ENCODE measurements at places on chromosomes 7 and 10.
A peak's percentile ranks its signal among the peaks of the same experiment; 100 is the strongest.

DNA sequence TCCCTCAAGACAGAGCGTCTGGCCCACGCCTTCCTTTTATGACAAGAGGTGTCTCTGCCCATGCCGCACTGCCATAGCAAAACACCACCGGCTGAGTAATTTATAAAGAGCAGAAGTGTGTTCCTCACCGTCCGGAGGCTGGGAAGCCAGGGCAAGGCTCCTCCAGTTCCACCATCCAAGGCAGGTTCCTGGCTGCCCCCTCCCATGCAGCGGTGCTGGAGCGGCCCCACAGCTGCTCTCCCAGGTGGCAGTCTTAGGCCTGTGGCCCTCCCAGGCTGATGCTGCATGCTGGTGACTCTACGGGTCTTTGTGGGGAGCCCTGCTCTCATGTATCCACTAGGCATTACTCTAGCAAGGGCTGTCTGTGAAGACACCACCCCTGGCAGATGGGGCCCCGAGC is 113.1 kb downstream of the TCERG1L start:
- no peak for DNase-seq

- no peak for DNase-seq
Measured at GRCh38 chr10:125606414-125607010, 76.5 kb downstream of the TEX36 start.

GRCh38 chr10:17236468-17237148 is 8.6 kb downstream of the VIM start:
- peak; percentile 29 for DNase-seq

GRCh38 chr7:122383934-122384333 is 79.4 kb upstream of the FEZF1 start:
- DNase-seq = no peak

DNA sequence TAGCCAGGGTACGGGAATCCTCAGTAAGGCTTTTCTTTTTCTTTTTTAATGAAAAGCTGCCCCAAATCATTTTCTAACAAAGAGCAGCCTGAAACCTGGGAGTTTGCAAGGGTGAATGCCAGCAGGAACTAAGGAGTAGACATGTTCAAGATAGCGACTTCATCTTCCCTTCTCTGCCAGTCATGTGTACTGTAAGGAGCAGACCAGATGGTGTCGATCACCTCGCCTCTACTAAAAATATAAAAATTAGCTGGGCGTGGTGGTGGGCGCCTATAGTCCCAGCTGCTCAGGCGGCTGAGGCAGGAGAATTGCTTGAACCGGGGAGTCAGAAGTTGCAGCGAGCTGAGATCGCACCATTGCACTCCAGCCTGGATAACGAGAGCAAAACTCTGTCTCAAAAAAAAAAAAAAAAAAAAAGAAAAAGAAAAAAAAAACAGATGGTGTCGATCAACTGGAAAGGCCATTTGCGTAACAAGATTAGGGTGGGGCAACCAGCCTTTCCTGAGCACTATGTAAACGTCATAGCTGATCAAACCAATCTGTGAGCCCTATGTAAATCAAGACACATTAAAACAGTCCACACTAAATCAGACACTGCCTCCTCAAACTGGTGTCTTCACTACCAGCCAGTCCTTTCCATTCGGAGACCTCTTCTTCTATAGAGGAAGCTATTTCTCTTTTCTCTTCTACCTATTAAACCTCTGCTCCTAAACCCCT is 33.8 kb downstream of the NOLC1 start:
- DNase-seq = no peak

DNA sequence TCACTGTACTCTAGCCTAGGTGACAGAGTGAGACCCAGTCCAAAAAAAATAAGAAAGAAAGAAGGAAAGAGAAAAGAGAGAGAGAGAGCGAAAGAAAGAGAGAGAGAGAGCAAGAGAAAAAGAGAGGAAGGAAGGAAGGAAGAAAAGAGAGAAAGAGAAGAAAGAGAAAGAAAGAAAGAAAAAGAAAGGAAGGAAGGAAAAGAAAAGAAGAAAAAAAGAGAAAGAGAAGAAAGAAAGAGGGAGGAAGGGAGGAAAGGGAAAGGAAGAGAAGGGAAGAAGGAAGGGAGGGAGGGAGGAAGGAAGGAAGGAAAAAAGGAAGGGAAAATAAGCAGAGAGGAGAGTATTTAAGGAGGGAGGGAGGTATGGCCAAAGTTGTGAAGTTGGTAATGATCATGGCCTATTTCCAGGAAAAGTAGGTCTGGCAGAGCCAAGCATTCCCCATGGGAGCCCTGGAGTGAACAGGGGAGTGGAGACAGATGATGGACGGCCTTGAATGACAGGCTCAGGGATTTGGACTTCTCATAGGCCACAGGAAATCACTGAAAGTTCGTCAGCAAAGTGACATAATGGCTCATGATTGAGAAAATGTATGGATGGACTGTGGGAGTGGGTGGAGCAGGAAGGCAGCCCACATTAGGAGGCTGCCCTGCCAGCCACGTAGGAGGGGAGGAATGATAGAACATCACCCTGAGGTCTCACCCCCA is 44.8 kb upstream of the CUX1 start:
- DNase-seq = peak; percentile 53

GRCh38 chr7:100543586-100543985 is 4.6 kb downstream of the AGFG2 start:
- no peak for DNase-seq

DNA sequence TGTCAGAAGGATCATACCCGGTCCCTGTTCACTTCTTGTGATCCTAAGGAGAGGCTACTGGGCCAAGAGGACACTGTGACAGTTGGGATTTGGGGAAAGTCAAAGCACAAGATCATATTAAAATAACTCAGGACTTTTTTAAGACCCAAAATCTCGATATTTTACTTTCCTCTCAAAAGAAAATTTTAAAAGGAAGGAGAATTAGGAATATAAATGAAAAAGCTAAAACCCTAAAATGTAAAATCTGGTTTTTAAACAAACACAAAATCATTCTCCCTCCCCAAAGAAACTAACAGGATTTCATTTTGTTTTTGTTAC is 36.4 kb downstream of the ALOX5 start:
- DNase-seq = no peak

DNA sequence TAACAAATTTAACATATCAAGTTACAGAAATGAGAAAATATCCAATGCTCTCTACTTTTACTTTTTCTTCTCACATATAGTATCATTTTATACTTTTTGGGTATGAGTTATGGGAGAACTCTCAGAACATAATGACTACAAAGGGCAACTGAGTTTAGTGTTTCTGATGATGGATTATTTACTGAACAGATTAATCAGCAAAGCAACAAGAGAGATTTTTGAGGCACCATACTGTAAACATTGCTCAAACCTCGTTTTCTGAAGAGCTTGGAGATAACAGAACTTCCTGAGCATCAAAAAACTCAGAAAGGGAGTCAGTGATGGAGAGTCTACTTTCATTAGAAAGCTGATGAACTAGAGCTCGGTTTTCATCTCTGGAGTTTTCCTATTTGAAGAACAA is 84.8 kb upstream of the GSDME start:
- no peak for DNase-seq

GRCh38 chr7:80824253-80824652 is 94.6 kb downstream of the SEMA3C start:
- DNase-seq = no peak

GRCh38 chr10:3741688-3742461 is 43.1 kb downstream of the KLF6 start:
- DNase-seq = no peak
